Activated CD8-positive, alpha-beta memory T cell treated with anti-CD3 and anti-CD28 coated beads for 48 hours (primary cell): ENCODE measurements at places on chromosomes 5 and 9.

- DNase-seq = no peak
Measured at GRCh38 chr5:99308131-99308530, 379.3 kb upstream of the CHD1 start.

GRCh38 chr5:87877023-87877422 is 391.6 kb downstream of the TMEM161B start:
- no peak for DNase-seq

- no peak for DNase-seq
Measured at GRCh38 chr5:137019229-137019628, 479.9 kb downstream of the SPOCK1 start.

GRCh38 chr9:135070198-135070951 is 17.1 kb upstream of the OLFM1 start:
- no peak for DNase-seq

- no peak for DNase-seq
Measured at GRCh38 chr9:82989929-82990328, 73.0 kb downstream of the RASEF start.

- no peak for DNase-seq
Measured at GRCh38 chr9:78463750-78464149, 166.8 kb downstream of the PSAT1 start.

- DNase-seq = no peak
Measured at GRCh38 chr5:80193401-80193800, 62.4 kb downstream of the SERINC5 start.

- DNase-seq = no peak
Measured at GRCh38 chr9:124188331-124189110, 69.2 kb upstream of the NEK6 start.

DNA sequence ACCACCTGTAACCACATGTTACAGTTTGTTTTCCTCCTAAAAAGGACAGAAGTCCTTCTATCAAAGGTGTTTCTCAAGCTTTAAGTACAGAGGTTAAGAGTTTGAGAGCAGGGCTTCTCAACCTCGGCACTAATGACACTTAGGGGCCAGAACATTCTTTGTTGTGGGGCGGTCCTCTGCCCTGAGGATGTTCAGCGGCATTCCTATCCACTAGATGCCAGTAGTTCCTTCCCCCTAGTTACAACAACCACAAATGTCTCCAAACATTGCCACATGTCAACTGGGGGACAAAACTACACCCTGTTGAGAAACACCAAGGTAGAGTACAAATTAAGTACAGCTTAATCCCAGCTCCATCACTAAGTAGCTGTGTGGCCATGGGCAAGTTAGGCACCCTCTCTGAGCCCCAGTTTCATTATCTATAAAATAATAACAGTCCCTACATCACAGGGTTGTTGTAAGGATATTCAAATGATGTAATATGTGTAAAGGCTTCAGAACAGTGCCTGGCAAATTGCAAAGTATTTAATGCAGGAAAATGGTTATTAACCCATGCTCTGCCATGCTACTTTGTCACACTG is 44.6 kb downstream of the PIP5K1B start:
- DNase-seq = no peak

GRCh38 chr5:74243634-74244033 is 396.9 kb downstream of the ENC1 start:
- DNase-seq = no peak
